Activated CD8-positive, alpha-beta memory T cell treated with anti-CD3 and anti-CD28 coated beads for 4 hours (primary cell): ENCODE measurements at places on chromosomes 1 and 21.

DNA sequence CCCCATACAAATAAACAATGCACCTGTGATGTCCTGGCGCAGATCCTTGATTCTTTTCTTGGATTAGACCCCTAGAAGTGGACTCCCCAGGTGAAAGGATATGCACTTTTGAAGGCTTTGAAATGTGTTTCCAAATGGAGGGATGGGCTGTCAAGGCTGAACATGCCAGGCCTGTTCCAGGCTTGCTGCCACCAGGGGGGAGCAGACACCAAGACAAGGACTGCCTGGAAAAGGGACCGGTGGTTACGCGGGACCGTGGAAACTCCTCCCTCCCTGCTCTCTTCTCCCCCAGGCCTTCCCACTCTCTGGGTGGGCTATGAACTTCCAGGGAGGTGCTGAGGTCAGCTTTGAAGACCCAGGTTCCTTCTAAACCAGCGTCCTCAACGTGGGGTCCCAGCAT is 12.7 kb downstream of the C1QB start:
- DNase-seq, result no peak

DNA sequence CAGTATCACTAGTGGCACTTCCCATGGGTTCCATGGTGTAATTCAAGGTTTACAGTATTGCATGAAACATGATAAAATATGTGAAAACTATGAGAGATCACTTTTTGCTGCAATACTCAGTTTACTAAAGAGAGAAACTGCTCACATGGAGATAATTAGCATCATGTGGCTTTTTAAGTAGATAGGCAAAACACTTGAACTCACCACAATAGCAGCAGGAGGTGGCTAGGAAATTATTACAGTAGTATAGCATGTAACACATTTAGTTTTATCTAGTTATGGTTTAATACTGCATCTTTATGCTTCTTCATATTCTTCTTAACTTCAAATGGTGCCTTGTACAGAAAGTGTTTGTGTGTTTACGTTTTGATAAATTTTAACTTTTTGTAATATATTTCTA is 698.5 kb upstream of the BRINP3 start:
- DNase-seq, result no peak

- no peak for DNase-seq
These were observed 5.9 kb downstream of the NRIP1 start for GRCh38 chr21:15058854-15059263.

DNA sequence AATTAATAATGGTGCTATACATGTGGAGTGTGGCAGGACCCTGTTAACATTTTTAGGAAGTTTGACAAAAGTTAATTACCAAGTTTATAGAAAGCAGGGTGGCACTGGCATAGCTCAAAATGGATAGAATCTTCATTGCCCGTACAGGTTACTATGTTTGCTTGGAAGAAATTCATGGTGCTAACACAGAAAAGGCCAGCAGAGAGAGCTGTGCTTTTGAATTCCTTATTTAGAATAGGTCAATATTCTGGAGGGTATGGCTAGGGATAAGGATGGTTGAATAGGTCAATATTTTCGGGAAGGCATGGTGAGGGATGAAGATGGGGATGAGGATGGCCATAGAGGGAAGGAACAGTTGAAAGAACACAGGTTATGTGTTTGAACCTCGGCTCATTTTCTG is 345.1 kb downstream of the LMO4 start:
- DNase-seq, result no peak

DNA sequence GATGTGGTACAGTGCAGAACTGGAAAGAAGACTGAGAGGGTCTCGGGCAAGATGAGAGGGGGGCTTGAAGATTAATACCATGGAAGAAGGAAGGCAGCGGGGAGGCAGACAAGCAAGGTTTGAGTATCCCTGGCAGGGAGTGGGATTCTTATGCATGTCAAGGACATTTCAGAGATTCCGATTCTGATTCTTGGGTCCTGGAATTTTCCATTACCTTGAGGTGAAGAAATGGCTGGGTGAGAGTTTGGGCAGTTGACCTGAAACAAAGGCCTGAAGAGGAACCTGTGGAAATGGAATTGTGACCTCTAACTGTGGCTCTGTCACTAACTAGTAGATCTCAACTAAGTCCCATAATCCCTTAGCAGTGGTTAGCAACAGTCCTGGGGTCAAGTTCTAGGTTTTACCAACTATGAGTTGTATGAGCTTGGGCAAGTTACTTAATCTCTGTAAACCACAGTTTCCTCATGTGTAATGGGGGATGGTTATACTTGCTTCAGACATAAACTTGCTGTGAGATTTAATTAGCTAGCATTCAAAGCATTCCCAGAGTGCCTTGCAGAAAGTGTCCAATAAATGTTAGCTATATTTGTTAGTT is 8.6 kb upstream of the ACTN2 start:
- no peak for DNase-seq

DNA sequence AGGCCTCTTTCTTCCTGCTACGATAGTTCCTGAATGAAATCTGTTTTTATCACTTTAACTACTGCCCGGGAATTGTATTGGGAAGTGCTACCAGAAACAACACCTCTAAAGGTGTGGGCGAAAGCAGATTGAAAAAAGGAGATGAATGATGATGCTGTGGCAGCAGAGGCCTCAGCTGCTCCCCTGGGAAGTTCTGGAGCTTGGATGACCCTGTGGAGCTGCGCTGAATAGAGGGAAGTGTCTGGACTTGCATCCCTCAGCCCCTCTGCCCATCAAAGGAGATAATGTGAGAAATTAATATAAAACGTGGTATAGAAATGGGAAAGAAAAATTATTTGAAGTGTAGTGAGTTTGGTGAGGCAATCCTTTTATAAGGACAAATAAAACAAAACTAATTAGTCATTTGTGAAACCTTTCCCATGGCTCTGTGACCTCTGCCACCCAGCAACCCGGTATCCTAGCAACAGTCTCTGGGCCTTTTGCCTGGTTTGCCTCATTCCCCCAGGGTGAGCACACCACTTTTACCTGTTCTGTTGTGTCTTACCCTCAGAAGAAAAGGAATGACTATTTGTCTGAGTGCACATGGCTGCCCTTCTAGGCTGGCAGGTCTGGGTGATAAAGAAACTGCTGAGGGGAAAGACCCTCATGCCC is 21.3 kb downstream of the OVAAL start:
- DNase-seq, result no peak

GRCh38 chr1:33944846-33945245 is 81.0 kb downstream of the HMGB4 start:
- DNase-seq, result no peak

GRCh38 chr1:121413821-121414220 is 229.0 kb downstream of the SRGAP2C start:
- DNase-seq, result no peak

DNA sequence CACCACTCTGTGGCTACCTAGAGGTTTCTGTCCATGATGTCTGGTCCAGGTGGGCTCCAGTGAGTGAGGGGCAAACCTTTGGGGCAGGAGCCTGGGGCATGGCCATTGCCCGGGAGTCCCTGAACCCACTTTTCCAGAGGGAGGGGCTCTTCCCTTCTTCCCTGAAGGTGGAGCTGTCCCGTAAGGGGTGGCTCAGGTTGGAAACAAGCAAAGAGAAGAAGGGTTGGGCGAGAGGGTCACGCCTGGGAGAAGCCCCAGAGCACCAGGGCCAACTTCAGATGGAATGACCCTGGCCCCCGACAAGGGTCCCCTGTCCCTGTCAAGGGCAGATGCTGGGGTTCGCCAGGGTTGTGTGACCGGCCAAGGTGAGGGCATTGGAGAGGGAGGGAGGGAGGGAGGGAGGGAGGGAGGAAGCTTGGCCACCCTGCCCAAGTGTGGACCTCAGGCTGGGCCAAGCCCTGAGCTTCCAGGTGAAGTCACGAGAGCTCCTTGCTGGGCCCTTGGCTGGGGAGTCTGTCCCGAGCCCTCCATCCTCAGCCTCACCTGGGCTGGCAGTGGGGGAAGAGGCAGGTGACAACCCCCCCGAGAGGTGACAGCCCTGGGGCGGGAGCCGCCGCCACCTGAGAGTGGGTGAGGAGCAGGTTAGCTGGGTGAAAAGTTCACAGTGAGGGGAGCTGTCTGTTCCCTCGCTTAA is 69.6 kb downstream of the DHRS3 start:
- DNase-seq, result no peak

DNA sequence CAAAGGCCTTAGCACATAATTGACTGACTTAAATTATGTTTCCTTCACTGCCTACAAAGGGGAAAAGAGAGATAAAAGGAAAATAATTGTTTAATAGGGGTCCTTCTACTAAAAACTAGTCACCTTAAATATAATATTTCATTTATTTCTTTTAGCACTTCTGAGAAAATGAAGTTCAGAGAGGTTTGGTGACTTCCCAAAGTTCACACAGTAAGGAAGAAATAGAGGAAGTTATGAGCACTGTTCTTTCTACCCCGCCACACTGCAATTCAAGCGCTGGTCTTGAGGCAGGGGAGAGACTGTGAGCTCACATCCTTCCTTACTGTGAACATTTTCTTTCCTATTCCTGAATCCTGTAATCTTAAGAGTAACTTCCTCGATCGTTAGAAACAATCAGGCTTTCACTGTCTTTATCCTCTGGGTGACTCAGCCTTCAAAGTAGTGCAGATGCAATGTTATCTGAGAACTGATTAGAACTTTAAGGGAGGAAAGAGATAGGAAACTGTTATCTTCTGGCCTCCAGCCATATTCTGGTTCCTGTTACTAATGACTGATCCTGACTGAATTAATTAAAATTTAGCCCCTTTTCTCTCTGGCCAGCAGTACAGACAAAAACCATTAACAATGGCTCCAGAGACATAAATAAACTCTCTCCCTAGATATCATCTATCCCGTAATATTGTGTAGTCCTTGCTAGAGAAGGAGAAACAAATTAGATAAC is 6.8 kb downstream of the RGS5 start:
- DNase-seq, result no peak

- no peak for DNase-seq
These were observed 22.1 kb downstream of the PTPRU start for GRCh38 chr1:29258189-29258975.

DNA sequence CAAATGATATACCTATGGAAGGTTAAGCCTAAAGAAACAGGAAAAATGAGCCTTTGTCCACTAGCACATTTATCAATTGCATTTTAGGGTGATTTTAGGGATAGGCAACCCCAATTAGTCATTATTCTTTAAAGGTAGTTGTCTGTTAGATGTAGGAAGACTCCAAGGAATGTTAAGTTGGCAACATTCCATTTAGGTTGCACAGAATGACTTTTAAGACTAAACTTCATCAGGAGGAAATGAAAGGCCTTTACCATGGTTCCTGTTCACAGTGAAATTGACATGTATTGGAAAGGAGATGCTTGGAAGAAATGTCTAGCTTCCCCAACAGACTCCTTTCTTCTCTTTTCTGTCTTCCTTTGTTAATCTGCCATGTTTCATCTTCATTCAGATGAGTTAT is 1.6 kb upstream of the APOBEC4 start:
- DNase-seq, result no peak

DNA sequence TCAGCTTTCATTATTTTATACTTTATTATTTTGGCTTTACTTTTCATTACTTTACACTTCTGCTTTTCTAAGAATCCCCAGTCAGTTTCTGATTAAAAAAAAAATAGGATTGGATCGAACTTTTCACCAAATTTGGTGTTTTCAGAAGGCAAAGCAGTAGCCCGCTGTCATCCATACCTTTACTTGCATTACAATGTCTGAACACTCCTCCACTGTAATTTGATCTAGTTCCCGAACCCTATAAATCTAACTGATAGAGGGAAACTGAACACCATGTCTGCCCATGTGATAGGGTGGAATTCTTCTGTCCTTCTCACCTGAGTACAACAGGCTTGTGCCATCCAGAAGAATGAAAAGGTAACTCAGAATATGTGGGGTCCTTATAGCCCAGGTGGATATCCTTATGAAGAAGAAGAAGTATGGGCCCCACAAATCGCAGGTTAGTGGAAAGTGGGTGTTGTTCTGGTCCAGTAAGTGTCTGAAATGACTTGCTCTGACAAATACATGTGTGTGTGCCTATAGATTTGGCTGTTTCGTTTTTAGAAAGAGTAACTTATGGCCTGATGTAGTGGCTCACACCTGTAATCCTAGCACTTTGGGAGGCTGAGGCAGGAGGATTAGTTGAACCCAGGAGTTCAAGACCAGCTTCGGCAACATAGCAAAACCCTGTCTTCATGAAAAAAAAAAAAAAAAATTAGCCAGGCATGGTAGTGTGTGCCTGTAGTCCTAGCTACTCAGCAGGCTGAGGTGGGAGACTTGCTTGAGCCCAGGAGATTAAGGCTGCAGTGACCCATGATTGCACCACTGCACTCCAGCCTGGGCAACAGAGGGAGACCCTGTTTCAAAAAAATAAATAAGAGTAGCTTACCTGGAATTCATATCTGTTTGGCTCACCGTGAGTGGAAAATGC is 26.6 kb upstream of the CDC14A start:
- no peak for DNase-seq

DNA sequence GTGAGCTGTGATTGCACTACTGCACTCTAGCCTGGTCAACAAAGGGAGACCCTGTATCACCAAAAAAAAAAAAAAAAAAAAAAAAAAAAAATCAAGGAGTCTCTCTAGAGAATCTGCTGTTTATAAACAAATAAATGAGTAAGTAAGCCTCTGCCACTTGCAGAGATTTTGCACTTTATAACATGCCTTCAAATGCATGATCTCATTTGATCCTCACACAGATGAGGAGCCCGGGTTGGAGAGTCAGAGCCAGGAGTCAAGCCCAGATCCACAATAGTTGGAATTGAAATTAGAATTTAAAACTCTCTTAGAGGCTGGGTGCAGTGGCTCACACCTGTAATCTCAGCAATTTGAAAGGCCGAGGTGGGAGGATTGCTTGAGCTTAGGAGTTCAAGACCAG is 4.0 kb downstream of the PRELP start:
- no peak for DNase-seq

DNA sequence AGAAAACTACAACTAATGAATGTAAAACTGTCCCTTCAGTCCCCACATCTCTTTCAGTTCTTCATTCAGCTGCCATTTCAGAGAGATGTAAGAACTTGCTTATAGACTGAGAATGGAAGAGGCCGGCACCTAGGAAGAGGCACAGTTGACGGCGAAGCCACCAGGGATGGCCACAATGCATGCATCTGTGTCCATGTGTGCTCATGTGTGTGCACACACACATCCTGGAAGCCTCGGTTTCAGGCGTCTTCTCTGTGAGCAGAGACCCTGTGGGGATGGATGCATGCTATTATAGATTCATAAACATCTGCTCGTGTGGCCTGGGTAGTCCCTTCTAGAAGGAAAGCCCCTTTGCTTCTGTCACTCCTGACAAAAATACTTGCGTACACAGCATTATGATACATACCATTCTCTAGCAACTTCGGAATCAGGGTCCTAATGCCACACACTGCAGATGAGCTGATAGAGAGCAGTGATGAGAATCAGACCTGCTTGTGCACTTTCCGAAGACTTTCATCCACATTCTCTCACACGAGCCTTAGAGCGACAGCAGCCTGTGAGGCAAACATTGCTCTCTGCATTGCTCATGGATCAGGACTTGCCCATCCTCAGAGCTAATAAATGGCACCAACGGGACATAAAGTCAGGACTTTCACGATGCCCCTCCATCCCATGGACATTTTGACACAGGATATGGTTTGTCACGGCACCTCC is 12.4 kb upstream of the GPR61 start:
- no peak for DNase-seq

DNA sequence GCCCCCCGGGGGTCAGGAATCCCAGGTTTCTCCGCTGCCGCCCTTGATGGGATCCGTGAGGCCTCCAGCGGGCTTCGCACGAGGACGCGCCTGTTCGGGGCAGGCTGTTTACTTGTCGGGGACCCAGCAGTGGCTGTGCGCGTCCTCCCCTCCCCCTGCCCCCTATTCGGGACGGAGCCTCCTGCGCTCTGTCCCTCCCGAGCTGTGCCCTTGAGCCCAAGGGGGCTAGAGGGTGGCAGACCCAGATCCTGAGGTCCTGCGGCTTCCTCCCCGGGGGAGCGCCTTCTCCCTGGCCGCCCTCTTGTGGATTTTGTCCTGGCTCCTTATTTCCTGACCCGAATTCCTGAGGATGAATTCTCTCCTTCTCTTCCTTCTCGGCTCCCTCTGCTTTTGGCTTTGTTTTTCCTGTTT is 38.4 kb downstream of the PIK3CD start:
- no peak for DNase-seq
